ENCODE measurements at places on chromosomes 11 and 22.

DNA sequence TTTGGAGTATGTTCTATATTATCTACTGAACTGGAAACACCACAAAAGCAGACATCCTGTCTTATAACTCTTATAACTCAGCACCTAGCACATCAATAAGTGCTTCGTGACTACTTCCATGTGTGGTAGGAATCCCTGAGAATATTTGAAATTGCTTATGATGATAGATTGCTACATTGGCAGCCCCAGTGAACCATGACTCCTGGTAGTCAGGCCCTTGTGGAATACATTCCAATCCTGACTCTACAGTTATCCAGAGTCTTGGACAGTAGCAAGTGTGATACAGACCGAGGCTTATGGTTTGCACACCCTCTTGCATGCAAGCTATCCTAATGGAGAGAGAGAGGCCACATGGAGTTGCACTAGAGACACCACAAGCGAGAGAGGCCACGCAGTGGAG is 59.5 kb upstream of the PHF21A start:
- DNase-seq = no peak

DNA sequence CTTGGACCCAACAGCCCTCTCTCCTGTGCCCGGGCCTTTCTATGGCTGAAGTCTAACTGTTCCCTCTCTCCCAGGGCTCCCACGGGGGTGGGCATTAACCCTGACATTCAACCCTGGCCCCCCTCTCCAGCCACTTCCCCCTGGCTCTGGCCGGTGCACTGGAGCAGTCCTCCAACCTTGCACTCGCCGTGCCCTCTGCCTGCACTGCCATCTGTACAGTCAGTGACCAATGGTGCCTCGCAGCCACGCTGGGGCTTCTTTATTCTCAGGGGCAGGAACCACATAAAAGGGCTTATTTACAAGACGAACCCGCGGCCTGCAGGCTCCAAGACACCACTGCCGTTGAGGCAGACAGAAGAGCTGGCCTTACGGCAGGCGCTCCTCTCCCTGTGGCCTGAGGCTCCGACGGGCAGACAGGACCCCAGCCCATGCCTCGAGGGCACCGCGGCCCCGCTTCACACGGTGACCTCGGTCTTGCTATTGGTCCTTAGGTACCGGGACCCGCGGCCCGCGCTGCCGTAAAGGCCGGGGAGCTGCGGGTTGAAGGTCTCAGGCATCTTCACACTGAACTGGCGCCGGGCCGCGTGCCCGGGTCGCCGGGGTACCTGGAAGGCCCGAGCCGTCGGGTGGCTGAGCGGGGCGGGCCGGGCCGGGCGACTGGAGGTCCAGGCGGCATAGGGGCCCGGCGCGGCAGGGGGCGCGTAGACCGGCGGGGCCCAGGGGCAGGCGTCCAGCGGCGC is 5.4 kb downstream of the SHISA8 start:
- no peak for DNase-seq

DNA sequence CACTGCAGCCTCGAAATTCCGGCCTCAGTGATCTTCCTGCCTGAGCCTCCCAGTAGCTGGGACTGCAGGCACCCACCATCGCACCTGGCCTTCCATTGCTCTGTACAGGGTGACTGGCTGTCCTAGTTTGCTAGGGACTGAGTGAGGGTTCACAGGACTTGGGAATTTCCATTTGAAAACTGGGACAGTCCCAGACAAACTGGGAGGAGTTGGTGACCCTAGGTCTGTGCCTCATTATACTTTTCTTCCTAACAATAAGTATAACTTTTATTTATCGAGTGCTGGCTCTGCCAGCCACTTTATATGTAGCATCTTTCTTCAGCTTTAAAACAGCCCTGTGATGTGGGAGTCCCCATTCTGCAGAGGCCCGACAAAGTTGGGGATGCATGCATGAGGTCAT is 25.5 kb downstream of the TCP11L1 start:
- DNase-seq = no peak

- peak; percentile 72 for DNase-seq
These were observed 302.7 kb downstream of the DDX10 start for GRCh38 chr11:108967571-108967970.

DNA sequence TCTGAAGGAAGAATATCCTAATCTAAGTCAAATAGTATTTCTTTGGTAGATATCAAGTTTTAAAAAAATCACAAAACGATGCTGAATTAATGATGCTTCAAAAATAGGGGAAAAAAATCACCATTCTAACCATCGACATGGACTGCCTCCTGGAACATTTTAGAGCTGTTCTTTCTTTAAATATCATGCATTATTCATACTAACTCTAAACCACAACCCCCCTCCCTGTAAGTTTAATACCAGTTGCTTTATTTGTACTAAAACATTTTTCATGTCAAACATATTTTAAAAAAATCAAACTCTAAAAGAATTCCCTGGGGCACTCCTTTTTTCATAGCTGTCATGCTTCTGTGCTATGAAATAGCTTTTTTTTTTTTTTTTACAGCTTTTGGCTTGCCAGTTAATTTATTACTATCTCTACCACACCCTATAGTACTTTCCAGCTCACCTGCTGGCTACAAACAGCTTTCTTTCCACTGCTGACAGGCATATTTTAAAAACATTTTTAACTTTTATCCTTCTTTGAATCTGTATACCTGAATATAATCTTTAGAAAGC is 256.9 kb downstream of the SOX6 start:
- no peak for DNase-seq

- DNase-seq = no peak
These were observed 17.7 kb upstream of the CDON start for GRCh38 chr11:126080161-126080941.

DNA sequence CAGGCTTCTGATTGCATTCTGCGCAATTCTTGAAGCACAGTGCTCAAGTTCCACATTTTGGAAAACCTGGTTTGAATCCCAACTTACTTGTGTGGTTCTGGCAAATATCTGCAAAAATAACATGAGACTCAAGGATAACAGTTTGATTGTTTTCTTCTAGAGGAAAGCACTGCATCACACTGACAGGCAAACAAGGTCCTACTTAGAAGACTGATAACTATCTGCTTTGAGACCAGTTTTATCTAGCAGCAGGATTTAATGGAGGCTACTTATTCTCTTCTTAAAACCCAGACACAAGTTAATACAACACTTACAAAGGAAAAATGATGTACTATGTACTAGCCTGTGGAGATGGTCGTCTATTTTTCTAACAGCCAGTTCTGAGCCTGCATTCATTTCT is 41.4 kb downstream of the RIC3 start:
- DNase-seq = no peak

DNA sequence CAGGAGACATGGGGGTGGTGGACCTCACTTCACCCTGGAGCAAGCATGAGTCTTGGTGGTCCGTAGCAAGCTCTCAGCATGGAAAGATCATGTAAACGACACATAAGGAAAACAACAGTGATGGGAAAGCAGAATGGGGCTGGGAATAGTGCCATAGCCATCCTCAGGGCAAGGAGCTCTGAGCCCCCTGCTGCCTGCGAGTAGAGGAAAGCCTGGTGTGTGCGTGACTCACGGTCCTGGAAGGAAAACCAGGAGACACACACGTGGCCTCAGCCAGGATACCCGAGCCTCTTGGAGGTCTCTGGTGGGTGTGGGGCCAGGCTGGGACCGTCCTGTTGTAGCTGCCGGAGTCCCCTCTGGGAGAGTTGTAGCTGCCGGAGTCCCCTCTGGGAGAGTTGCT is 12.4 kb downstream of the SHANK3 start:
- DNase-seq = no peak

DNA sequence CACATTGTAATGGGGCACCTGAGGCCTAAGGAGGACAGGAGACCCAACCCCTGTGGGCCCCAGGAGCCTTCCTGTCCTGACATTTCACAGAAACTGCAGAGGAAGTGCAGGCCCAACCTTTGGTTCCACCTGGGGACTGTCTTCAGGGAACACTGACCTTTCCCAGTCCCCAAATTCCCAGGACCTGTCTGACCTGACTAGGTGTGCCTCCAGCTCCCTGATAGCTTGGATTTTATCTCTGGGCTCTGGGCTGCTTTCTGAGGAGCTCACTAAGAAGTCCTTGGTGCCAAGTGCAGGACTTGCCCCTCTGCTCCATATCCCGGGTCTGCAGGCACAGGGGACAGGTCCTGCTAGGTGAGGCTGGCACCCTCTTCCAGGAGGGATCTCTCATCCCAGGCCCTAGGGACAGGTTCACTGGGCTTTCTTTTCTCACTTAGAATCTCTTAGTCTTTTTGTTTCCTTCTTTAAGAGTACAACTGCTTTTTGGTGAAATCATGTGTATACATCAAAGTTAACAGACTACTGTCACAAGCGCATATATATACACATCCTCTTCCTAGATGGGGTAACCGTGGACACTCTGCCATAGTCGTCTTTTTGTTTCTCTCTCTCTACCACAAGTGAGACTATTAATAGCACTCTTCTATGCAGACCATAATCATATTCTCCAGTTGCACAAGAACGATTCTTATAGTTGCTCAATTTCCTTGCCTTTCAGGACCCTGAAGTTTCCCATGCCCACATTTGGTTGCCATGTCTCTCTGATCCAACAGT is 72.0 kb upstream of the IGLL5 start:
- DNase-seq = no peak

- DNase-seq = peak; percentile 18
These were observed 36.4 kb downstream of the RAB30 start for GRCh38 chr11:83035070-83035854.

DNA sequence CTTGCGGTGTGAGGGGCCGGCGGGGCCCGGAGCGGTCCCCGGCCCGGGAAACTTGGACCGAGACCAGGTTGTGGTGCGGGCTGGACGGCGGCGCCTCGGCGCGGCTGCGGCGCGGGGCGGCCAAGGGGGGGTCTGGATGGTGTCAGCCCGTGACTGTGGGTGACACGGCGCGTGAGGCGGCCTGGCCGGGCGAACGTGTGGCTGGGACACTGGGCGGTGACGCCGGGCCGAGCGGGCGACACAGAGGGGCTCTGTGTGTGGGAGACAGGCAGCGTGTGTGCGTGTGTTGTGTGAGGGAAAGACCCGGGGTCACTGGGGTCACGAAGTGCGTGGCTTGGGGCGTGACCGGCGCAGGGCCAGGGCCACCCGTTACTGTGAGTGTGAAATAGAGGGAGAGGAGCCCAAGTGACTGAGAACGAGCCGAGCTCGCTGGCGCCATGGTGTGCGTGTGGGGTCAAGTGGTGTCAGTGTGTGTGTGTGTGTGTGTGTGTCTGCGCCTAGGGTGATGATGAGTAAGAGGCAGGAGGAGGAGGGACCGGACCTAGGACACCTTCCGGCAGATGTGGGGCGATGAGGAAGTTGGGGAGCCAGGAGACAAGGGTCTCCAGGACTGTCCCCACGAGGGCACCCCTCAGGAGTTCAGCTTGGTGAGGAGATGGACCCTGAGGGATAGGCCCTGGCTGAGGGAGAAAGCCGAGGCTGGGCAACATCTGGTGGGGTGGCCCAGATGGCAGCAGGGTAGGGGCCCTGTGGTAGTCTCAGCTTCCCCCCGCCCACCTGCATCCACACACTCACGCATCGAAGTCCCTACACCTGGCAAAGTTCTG is 817 bp downstream of the RELT start:
- peak; percentile 36 for DNase-seq

DNA sequence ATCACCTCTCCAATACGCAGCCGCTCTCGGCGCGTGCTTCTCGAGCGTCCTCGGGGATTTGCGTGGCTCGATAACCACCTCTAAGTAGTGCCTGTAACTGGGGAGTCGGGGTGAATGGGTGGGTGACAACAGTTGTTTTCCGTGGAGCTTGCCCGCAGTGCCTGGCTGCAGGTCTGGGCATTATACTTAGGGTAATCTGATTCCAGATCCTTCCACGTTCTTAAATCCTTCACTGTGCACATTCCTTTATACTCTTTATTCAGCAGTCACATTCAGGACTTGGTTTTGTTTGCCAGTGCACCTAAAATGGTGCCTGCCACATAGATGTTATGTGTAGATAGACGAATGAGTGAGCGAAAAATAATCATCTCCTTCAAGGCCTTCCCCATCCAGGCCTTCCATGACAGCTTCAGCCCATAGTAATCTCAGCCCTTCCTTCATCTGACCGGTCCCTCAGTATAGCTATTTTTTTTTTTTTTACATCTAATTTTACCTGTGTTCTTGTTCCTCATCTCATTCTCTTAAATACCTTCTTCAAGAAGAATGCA is 602 bp downstream of the NAT10 start:
- DNase-seq = no peak

- no peak for DNase-seq
These were observed 1.5 kb downstream of the DDX10 start for GRCh38 chr11:108666373-108666772.

DNA sequence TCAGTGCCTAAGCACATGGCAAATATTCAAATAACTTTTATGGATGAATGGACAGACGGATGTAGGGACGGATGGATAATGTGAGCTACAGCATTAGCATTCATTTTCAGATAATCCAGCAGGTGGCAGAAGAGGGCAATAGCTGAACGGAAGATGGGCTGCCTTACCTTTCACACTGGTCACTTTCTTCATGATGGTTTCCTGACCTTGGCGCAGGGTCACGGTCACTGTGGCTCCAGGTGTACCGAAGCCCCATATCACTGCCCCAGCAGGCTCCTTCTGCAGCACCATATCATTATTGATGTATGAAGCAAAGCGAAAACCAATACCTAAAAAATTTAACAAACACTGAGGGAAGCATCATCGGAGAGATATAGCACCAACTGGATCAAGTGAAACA is 4.3 kb downstream of the SIAE start:
- DNase-seq = peak; percentile 45

DNA sequence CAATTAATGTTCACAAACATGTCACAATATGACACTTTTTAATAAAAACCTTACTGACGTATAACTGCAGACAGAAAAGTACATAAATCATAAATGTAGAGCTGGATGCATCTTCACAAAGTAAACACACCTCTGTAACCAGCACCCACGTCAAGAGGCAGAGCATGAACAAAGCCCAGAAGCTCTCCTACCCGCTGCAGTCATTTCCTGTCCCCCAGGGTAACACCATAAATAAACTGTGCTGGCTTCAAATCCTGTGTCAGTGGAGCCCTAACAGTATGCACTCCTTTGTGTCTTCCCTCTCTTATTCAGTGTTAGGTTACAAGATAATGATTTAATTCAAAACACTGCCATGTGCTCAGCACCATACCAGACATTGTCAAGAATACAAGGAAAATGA is 5.7 kb downstream of the SYT13 start:
- DNase-seq = no peak

DNA sequence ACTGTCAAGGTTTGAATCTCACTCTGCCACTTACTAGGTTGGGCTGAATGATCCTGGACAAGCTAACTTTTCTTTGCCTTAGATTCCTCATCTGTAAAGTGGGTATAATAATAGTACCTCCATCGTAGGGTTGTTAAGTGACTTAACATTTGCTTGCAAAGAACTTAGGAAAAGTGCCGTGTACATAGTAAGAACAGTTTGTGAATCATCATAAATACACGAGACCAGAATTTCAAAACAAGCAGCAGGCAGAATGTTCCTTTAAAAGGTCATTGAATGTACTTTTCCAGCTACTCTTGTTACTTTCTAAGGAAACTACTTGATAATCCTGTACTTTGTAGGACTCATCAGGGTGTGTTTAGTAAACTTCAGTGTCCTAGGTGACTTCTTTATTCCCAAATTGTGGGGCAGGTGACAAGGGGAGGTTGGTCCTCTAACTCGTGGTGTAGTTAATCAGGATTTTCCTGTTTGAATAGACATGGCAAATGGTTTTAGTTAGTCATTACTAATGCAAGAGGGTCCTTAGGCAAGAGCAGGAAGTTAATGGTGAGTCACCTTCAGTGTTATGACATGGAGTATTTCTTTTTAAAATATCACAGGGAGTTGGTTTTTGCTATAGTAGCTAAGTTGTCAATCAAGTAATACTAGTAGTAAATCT is 67.9 kb downstream of the YAP1 start:
- DNase-seq = no peak

All from hindlimb muscle (tissue), 1 donor.